ENCODE measurements at places on chromosomes 13 and 19. TPM values are rescaled to one million over a fixed set of nuclear protein-coding genes. Genes with fewer than 3 reads are reported as not detected.

Gene ZNF441
- polyA plus RNA-seq, result 2.6 TPM

Gene CYP2B6
- 4.0 TPM for polyA plus RNA-seq

Gene PEG3
- 2.2 TPM for polyA plus RNA-seq

Gene PINLYP
- 8.3 TPM for polyA plus RNA-seq

Gene SLC25A15
- polyA plus RNA-seq, result 32.9 TPM

Gene PEAK3
- polyA plus RNA-seq, result 0.25 TPM

Gene PSG2
- not detected for polyA plus RNA-seq

Gene ARRDC5
- polyA plus RNA-seq, result 0.10 TPM

Gene SPRED3
- polyA plus RNA-seq, result 0.85 TPM

Gene UBE2L5
- polyA plus RNA-seq, result not detected

Gene PLK5
- polyA plus RNA-seq, result not detected

Gene KLHL1
- polyA plus RNA-seq, result 0.06 TPM

Gene DNMT1
- 44.8 TPM for polyA plus RNA-seq

Gene LMTK3
- 6.9 TPM for polyA plus RNA-seq

Gene APC2
- polyA plus RNA-seq, result 0.58 TPM

Gene CYSLTR2
- polyA plus RNA-seq, result 1.4 TPM

Gene GPR12
- not detected for polyA plus RNA-seq

Gene MISP
- 189 TPM for polyA plus RNA-seq

Gene IFNL4
- not detected for polyA plus RNA-seq

Gene PTH2
- not detected for polyA plus RNA-seq

Gene IRGC
- 0.04 TPM for polyA plus RNA-seq

Gene PRR22
- 9.0 TPM for polyA plus RNA-seq

Gene PROZ
- polyA plus RNA-seq, result not detected

Gene ZNF665
- 2.7 TPM for polyA plus RNA-seq

Gene ZNF547
- polyA plus RNA-seq, result 4.5 TPM

Gene ICAM4
- not detected for polyA plus RNA-seq

Gene ZNF528
- 5.1 TPM for polyA plus RNA-seq

Gene GJB6
- 0.12 TPM for polyA plus RNA-seq

Gene MBD3L3
- not detected for polyA plus RNA-seq

Gene TGFB1
- polyA plus RNA-seq, result 9.7 TPM

Gene CCL25
- polyA plus RNA-seq, result 831 TPM

Gene ZNF543
- polyA plus RNA-seq, result 0.54 TPM

Gene ZNF85
- polyA plus RNA-seq, result 10.9 TPM

Gene RYR1
- polyA plus RNA-seq, result not detected

Gene DCT
- polyA plus RNA-seq, result 0.07 TPM

Gene ZNF560
- polyA plus RNA-seq, result not detected

Gene NCR1
- polyA plus RNA-seq, result 0.77 TPM

Gene ANO8
- polyA plus RNA-seq, result 4.1 TPM

Gene ZNF835
- polyA plus RNA-seq, result not detected

Gene FGF22
- 0.30 TPM for polyA plus RNA-seq

Gene VSTM1
- not detected for polyA plus RNA-seq
